Hepatocyte (in vitro differentiated cells): ENCODE measurements at places on chromosomes 13 and 19.

- peak; percentile 91 for DNase-seq
Observed at GRCh38 chr13:27533155-27533643, 82.8 kb upstream of the MTIF3 start.

DNA sequence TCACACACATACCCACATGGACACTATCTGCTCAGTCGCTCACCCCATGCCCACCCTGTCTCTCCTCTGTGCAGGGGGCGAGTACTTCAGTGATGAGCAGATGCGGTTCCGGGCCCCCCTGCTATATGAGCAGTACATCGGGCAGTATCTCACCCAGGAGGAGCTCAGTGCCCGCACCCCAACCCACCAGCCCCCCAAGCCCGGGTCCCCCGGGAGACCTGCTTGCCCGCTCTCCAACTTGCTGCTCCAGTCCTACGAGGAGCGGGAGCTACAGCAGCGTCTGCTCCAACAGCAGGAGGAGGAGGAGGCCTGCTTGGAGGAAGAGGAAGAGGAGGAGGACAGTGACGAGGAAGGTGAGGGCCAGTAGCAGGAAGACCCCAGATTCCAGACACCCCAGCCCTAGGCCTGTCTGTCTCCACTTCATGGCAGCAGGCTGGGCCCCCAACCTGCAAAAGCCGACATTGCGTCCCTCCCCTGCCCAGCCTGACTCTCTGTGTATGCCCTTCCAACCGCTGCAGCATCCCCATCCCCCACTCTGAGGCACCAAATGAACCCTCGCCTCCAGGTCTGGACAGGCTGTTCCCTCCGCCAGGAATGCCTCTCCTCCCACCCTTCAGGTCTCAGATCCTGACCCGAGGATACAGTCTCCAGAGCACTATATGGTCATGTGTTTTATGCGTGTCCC lies 9.7 kb downstream of the CCDC97 start:
- DNase-seq: peak; percentile 38

DNA sequence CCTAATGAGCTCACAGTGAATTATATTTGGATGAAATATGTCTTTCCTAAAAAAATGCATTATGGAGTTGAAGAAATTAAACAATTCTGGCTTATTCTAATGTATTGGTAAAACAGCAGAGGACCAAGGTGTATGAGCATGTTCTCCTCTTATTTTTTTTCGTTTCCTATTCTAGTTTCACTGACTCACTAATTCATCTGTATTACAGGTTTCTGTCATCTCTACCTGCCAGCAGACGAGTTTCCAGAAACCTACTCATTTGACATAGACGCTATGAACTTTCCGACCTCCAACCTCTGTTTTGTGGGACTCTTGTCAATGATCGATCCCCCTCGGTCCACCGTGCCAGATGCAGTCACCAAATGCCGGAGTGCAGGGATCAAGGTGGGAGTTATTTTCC lies 20.3 kb downstream of the ATP12A start:
- DNase-seq: no peak

DNA sequence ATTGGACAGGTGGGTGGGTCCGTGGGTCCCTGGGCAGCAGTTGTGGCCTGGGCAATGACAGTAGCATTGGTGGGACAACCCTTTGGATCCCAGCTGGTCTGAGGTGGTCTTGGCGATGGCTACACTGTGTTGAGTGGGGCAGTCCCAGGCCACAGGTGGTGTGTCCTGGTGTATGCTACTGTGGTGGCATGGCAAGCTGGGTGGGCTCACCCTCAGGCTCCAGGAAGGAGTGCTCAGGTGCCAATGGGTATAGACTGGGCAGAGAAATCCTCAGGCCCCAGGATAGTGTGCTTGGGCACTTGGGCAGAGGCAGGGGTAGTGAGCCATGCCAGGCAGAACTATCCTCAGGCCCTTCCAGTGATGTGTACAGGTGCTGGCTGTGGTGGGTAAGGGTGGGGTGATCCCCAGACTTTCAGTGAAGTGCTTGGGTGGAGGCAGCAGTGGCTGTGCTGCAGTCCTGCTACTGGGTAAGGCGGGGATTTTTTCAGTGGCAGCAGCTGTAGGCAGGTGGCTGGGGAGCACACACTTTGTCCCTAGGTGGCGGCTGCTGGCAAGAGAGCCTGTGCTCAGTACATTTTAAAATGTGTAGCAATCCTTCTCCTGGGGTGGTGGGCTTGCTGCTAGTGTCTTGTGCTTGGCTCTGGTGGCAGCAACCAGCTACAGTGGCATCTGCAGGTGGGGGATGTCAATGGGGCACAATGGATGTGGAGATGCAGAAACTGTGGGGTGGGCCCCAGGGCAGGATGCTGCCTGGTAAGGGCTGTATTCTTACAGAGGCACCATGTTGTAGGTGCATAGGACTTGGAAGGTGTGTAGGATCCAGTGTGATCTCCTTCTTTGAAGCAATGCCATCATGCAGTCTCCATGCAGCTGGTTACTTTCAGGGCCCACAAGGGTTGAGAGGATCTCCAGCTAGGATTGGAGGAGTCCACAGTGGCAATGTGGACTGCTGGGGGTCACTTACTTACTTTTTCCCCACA lies 64.9 kb downstream of the DNAJC3 start:
- no peak for DNase-seq

GRCh38 chr19:46606019-46606418 lies 4.9 kb downstream of the CALM3 start:
- no peak for DNase-seq

DNA sequence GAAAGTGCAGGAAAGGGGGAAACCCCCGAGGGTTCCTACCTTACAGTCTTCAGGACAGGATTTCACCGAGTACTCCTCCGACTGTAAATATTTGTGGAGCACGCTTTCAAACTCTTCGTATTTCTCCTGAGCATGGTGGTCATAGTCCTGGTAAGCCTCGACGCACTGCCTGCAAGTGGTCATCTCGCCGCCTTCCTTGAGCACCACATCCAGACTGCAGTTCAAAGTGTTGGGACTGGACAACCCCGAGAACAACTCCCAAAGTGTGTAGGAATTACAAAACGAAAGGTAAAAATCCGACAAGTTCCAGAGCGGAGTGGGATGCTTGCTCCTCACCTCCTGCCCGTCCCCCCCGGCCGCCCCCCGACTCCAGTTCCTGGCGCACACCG lies 349.7 kb downstream of the LIG4 start:
- DNase-seq: no peak
